ENCODE measurements at places on chromosomes 4 and X. TPM values are rescaled to one million over a fixed set of nuclear protein-coding genes. Genes with fewer than 3 reads are reported as not detected.

DNA sequence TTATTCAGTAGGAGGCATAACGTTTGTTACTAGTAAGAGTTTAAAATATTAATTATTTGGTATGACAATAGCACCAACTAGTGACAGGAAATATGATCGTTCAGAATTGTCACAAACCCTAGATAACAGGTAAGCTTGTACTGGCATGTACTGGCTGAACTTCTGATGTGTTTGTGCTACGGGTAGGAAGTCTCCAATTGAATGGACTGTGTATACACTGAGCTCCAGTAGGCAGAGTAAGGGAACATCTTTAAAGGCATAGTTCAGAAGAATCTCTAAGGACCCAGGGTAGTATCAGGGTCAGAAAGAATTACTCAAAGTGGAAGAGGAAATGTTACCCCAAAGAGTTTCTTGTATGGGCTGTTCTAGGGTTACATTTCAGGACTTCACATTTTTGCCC is 230.4 kb downstream of the EDA2R start:
- no peaks in the 10 kb centered on the region for H3K4me1 ChIP-seq
- no peak for DNase-seq
- no peaks in the 10 kb centered on the region for H3K36me3 ChIP-seq
- H3K4me3 ChIP-seq, result no peak overlapping the region
- H3K27me3 ChIP-seq, result peaks cover 37% of the 10 kb centered on the region
- no peak overlapping the region for H3K27ac ChIP-seq

DNA sequence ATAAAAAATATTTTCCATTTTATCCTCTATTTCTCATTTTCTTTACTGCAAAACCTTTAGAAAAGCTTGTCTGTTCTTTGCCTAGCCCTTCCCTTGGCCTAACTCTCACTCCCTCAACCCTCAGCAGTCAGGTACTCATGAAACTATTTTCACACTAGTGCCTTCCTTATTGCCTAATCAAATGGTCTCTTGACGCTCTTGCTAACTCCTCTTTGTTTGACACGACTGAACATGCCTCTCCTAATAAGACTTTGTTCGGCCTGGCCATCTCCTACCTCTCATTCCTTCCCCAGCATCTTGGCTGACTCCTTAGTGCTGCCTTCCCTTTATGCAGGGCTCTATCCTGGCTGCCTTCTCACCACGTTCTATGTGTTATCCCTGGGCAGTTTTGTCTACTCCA is 11.1 kb upstream of the LRAT start:
- DNase-seq, result no peak
- peaks cover 22% of the 10 kb centered on the region for H3K27me3 ChIP-seq
- H3K27ac ChIP-seq, result no peak overlapping the region
- H3K36me3 ChIP-seq, result peaks cover 4% of the 10 kb centered on the region

DNA sequence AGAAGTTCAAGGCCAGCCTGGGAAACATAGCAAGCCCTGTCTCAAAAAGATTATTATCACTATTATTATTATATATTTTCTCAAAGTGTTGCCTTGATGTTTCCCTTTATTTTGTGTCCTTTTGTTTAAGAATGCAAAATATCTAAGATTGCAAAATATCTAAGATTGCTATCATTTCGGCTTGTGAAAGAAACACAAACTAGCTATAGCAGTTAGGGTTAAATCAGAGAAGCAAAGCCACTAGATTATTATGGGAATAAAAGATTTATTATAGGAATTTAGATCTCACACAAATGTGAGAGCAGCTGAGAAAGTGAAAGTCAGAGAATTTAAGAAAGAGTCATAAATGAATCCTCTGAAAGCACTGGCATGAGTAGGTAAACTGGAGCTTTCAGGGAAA is 18.0 kb upstream of the TMEM184C start:
- H3K36me3 ChIP-seq, result no peaks in the 10 kb centered on the region
- H3K4me3 ChIP-seq, result no peak overlapping the region
- no peak for DNase-seq
- no peaks in the 10 kb centered on the region for H3K4me1 ChIP-seq
- no peak overlapping the region for H3K27ac ChIP-seq
- H3K27me3 ChIP-seq, result peaks cover 14% of the 10 kb centered on the region

DNA sequence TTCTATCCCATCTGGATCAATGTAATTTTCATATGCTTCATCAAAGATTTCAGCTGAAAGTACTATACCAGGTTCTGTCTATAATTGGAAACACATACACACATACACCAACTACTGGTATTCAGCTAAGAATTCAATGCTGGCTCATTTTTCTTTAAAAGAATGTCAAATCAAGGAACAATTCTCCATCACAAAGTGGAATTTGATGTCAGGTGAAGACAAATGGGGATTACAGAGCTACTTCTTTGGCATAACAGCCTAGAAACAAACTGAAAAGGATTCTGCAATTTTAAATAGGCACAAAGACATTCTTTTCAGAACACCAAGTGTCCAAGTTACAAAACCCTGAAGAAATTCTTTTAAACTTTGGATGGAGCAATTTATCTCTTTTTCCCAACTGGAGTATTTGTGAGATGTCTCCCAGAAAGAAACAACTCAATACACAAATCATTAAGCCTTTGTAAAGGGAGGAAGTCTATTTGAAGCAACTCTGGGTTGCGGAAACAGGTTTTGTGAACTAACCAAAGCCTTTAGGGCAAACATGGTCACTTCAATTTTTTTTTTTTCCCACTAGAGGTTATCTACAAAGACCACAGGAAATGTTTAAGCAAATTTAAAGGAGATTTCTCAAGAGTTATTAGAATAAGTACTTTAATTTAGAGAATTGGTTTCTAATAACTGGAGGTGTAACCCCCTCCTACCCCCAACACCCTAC is 1.9 kb upstream of the FAM9C start:
- H3K4me3 ChIP-seq, result peak overlapping the region; percentile 24
- H3K4me1 ChIP-seq, result peaks cover 34% of the 10 kb centered on the region
- peaks cover 6% of the 10 kb centered on the region for H3K36me3 ChIP-seq
- no peaks in the 10 kb centered on the region for H3K27me3 ChIP-seq
- H3K27ac ChIP-seq, result peak overlapping the region; percentile 62

DNA sequence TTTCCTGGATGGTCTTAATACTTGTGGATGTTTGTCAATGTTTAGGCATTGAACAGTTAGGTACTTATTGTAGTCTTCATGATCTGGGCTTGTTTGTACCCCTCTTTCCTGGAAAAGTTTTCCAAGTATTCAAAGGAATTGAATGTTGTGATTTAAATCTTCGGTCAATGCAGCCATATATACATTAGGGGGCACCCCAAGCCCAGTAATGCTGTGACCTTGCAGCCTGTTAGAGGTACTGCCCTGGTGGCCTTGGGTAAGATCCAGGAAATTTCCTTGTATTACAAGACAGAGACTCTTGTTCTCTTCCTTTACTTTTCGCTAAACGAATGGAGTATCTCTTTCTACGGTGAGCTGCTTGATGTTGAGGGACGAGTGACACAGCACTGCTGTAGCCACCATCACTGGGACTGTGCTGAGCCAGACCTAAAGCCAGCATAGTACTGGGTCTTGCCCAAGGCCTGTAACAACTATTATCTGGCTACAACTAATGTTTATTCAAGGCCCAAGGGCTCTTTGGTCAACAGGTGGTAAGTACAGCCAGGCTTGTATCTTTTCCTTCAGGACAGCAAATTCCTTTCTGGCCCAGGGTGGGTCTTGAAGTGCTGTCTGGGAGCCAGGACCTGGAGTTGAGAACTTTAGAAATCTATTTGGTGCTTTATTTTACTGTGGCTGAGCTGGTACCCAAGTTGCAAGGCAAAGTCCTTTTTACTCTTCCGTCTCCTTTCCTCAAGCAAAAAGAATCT is 118.3 kb upstream of the ATOH1 start:
- H3K27ac ChIP-seq, result no peak overlapping the region
- no peak overlapping the region for H3K4me3 ChIP-seq
- H3K27me3 ChIP-seq, result no peaks in the 10 kb centered on the region
- no peak for DNase-seq

- H3K27me3 ChIP-seq, result no peaks in the 10 kb centered on the region
- no peak overlapping the region for H3K4me3 ChIP-seq
- H3K36me3 ChIP-seq, result no peaks in the 10 kb centered on the region
- no peak for DNase-seq
Observed at GRCh38 chr4:61239250-61239649, 39.1 kb downstream of the ADGRL3 start.

DNA sequence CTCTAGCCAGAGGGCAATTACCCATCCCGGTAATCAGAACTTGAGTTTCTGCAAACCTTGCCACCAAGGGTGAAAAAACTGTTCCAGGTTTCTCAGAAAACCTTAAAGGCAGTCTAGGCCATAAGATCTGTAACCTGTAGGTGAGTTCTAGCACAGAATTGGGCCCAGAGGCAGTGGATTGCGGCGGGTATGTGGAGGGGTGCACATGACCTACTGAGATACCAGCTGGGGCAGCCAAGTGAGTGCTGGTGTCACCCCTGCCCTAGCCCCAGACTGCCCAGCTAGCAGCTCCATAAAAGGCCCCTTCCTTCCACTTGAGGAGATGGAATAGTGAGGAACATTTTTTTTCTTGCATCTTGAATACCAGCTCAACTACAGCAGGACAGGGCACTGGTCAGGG is 176.7 kb downstream of the SMARCA1 start:
- no peak overlapping the region for H3K27ac ChIP-seq
- no peaks in the 10 kb centered on the region for H3K4me1 ChIP-seq
- peaks cover 7% of the 10 kb centered on the region for H3K36me3 ChIP-seq
- H3K4me3 ChIP-seq, result no peak overlapping the region

- peaks cover 5% of the 10 kb centered on the region for H3K36me3 ChIP-seq
- H3K4me1 ChIP-seq, result no peaks in the 10 kb centered on the region
- no peak overlapping the region for H3K27ac ChIP-seq
Observed at GRCh38 chr4:174554231-174554728, 32.0 kb upstream of the HPGD start.

DNA sequence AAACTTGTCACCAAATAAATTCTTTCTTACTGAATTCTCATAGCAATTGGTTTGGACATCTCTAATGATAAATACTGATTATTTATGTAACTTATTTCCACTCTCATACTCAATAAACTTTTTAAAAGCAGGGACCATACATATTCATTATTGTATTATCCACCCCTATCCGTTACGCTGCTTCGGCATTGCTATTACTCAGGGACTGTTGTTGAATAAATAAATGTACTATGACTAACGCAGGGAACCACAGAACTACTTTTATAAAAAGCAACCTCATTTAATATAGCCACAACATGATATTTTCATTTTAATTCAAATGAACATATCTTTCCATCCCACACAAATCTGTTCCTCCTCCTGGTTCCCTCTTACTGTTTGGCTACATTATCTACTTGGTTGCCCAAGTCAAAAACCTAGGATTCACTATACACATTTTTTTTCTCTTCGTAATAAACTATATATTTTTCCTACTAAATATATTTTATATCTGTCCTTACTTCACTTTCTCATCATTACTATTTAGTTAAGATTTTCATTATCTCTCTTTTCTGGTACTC is 14.9 kb upstream of the ANKRD50 start:
- no peak for DNase-seq
- H3K4me3 ChIP-seq, result no peak overlapping the region
- peaks cover 22% of the 10 kb centered on the region for H3K27me3 ChIP-seq
- H3K4me1 ChIP-seq, result no peaks in the 10 kb centered on the region

DNA sequence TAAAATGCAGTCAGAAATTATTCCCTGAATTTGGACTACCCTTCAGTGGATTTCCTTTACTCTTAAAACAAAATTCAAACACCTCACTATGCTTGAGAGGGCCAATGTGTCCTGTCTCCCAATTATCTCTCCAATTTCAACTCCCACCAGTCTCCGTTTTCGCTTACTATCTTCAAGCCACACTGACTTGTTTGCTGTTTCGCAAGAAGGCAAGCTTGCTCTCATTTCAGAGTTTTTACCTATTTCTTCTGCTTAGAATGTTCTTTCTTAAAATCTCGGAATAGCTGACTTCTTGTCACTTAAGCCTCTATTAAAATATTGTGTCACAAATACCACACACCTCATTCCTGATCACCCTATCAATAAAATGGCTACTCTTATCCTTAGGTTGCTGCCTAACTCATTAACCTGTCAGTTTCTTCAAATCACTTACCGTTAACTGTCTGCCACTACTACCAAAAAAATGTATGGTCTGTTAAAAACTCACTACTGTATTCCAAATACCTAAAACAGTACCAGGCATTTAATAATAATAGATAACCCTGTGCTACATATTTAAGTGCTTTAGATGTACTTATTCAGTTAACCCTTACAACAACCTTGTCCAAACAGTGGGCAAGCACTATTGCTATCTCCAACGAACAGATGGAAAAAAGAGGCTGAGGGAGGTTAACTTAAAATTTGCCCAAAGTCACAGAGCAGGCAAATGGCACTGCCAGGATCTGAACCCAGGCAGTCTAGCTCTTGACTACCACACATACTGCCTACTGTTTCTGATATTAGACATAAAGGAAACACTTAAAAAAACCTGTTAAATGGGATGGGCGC is 2.9 kb downstream of the UBA6 start:
- no peak for DNase-seq
- no peak overlapping the region for H3K4me3 ChIP-seq
- H3K4me1 ChIP-seq, result peaks cover 19% of the 10 kb centered on the region
- H3K27me3 ChIP-seq, result no peaks in the 10 kb centered on the region

DNA sequence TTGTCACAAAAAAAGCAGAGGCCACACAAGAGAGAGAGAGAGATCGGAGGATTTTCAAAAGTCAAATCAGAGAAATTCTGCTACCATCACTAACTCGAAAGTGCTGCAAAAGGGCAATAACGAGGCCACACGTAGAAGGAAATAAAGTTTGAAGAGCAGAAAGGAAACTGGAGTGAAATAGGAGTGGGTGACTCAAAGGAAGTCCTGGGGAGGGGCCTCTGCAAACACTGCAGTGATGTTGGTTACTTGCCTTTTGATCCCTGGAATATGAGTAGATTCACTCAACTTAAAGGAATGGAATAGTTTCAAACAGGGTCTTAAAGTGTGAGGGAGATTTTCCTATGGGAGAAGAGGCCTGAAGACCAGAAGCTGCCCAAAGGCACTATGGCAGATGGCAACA is 663.4 kb upstream of the LCORL start:
- no peak for DNase-seq
- no peaks in the 10 kb centered on the region for H3K36me3 ChIP-seq
- no peaks in the 10 kb centered on the region for H3K4me1 ChIP-seq
- H3K4me3 ChIP-seq, result no peak overlapping the region
- no peak overlapping the region for H3K27ac ChIP-seq
- H3K27me3 ChIP-seq, result no peaks in the 10 kb centered on the region

DNA sequence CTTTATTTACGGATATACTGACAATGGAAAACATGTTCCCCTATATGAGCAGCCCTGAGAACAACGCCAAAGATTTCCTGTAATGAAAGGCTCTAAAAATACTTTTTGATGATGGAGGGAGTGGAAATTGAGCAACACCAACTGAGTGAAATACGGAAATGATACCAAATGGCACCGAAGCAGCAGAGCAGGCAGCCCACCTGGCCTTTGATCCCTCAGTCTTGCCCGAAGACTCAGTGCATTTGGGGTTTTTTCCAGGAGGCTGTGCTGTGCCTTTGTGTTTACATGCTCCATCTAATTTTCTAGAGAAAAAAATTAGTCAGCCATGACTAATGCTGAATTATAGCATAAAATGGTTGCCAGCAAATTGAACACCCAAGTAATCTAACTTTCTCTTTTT is 169.9 kb upstream of the RBPJ start:
- no peak for DNase-seq
- H3K27me3 ChIP-seq, result peaks cover 7% of the 10 kb centered on the region
- H3K4me3 ChIP-seq, result no peak overlapping the region
- peaks cover 17% of the 10 kb centered on the region for H3K36me3 ChIP-seq
- peaks cover 15% of the 10 kb centered on the region for H3K4me1 ChIP-seq
- H3K27ac ChIP-seq, result peak overlapping the region; percentile 18

The TRIM61 gene
- total RNA-seq, result 4.6 TPM

The MTNR1A gene
- not detected for total RNA-seq

The TCP11X2 gene
- not detected for total RNA-seq

The PTPN13 gene
- 1.5 TPM for total RNA-seq

The MAGEA1 gene
- total RNA-seq, result not detected

Measured in natural killer cell treated with Interleukin-12 subunit alpha and Interleukin-12 subunit beta and Interleukin-15 and Interleukin-18, amount 100 ng/mL, for 72 hours (primary cell).